ENCODE measurements at places on chromosomes 5 and 9. TPM values are rescaled to one million over a fixed set of nuclear protein-coding genes. Genes with fewer than 3 reads are reported as not detected.

DNA sequence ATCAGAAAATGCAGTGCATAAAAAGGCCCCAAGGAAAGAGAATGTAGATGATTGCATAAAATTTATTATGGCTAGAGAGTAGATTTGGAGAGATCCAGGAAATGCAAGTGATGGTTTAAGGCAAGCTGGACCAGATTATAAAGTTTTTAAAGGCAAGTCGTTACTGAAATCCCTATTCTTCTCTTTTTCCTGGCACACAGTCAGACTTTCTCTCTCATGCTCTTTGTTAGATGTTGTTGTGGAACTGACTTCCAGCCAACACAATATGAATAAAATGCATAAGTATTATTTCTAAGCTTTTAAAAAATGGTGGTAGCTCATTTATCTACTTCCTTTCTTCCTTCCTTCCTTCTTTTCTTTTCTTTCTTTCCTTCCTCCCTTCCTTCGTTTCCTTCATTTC, 1085.4 kb upstream of the CDH6 start:
- no peak for DNase-seq

GRCh38 chr5:144487761-144488160, 317.1 kb downstream of the KCTD16 start:
- DNase-seq, result no peak

DNA sequence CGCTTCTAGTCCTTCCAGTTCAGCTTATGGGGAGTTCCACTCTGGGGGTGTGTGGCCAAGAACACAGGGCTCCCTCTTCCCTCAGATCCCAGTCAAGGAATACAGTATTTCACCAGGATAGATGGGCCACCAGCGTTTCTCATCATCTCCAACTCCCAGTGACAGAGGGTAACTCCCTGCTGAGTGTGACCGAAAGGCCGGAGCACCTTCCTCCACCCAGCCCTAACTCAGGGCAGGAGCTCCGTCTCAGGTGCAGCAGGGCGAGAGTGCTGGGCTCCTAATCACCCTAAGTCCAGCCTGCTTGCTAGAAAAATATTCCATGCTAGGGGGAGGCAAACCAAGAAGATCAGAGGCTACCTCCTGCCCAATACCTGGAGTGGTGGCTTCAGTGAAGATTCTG, 102.6 kb downstream of the ADAMTS2 start:
- no peak for DNase-seq

- peak; percentile 64 for DNase-seq
Observed at GRCh38 chr5:32499261-32499660, 54.7 kb upstream of the ZFR start.

- no peak for DNase-seq
Observed at GRCh38 chr5:54401515-54401914, 54.0 kb upstream of the HSPB3 start.

DNA sequence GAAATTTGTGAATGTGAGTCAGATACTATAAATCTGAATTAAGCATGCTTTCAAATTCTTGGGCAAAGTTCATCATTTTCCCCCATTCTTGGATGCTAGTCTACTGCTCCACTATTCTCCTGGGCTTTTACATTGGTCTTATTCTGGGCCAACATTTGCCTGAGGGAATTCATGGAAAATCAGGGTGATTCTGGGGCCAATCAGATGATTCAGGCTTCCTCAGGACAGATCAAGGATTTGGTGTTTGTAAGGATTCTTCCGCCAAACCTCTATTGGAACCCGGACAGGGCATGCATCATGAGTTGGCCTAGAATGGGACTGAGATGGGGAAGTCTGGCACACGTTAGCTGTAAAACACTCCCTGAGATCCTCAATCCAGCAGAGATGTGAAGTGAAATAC, 113.8 kb downstream of the MEF2C start:
- DNase-seq, result no peak

- no peak for DNase-seq
Observed at GRCh38 chr5:128169401-128170017, 85.9 kb downstream of the SLC12A2 start.

GRCh38 chr9:91017245-91017644, 215.6 kb downstream of the SYK start:
- DNase-seq, result no peak

DNA sequence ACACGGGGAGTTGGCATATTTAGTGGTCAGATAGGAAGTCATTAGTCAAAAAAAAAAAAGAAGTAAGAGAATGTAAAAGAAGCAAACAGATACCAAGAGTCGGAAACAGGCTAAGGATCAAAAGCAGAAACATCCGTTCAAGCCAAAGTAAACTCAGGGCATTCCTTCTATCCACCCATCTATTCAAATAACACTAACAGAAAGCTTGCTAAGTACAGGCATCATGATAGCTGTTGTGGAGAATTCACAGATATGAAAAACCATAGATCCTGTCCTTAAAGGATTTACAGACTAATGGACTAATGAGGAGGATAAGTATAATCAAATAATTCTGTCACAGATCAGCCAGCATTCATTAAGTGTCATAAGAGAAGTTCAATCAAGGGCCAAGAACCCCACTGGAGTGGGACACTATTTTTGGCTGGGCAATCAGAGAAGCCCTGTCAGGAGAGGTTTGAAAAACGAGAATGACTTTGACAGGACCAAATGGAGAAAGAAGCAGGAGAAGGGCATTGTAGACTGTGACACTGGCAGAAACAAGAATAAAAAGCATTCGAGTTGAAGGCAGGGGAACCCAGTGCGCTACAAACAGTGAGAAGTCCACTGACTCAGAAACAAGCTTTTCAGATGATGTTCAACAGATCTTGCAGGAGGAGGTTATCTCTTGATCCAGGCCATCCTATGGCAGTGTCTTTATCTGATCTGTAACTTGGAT, 154.2 kb upstream of the TSLP start:
- DNase-seq, result no peak

- no peak for DNase-seq
Observed at GRCh38 chr9:33177086-33177485, 9.9 kb upstream of the B4GALT1 start.

DNA sequence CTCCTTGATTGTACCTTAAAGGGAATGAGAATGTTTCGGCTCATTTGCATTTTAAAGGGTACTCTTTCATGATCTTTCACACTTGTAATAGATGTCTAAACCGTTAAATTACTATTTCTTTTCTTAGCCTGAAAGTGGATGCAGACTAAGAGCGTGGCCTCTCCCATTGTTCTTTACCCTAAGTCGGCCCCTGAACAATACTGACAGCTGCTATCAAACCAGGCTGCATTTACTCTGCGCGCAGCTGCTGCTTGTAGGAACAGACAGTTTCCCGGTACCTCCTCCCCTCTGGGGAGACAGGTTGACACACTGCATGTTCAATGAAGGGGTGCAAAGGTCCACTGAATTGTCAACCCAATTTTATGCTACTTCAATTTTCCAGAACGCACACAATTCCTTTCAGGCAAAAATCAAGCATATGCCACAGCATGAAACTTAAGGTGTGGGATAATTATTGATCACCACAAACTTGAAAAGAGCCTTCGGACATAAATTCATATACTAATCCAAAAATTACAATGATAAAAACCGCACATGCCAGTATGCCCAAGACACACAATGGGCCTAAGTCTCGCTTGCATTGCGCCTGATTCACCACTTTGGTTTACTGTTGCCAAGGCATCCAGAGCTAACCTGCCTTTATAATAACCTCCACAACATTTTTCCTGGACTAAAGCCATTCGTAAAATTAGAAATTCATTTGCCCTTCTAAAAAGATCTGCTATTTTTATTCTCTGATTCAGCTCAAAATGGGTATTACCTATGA, 39.7 kb downstream of the TLE1 start:
- no peak for DNase-seq

DNA sequence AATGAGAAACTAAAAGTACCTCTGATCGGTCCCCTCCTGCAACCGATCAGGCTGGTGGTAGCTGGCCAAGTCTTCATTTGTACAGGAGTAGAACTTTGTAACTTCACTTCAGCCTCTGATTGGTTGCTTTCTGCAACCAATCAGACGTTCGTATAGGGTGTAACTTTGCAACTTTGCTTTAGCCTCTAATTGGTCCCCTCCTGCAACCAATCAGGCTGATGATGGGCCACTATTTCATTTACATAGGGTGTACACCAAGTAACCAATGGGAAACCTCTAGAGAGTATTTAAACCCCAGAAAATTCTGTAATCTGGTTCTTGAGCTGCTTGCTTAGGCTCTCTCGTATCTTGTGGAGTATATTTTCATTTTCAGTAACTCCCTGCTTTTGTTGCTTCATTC, 445.5 kb downstream of the MED10 start:
- DNase-seq, result no peak

DNA sequence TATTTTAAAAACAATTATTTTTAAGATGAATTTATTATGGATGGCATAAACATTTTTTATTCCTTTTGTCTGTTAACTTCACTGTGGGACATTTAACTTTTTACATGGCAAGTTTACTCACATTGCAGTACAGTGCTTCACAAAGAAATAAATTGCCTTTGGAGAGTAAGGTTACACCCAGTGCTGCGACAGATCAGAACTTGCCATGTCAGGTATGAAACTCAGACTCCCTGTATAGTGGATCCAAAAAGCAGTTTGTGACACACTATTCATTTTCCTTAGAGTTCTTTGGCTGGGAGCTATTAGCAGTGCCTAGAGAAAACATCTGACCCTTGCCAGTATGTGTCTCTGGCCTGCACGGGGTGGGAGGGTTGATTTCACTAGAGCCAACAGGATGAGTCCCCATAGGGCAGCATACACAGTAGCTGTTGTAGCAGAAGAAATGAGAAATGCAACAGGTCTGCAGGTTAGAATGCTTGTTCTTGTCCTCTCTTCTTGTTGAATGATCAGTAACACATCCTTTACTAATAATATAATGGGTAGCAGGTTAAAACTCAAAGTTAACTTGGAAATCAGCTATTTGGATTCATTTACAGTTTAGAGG, 42.9 kb downstream of the STARD4 start:
- DNase-seq, result no peak

DNA sequence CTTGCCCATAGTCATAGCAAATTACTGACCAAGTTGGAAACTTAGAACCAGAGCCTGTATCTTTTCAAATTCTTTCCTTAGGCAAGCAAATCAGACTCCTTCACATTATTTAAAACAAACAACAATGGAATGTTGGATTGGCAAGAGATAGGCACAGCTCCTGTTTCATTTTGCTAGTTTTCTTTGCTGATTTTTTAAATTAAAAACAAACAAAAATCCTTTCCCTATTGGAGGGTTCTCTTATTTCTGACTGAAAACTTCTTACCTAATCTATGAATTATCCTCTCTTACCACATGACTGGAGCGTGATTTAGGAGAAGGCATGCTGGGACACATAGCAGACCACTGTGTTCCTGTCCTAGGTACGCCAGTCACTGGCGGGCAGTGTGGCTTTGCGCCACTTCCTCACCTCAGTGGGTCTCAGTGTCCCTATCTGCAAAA, 63.0 kb downstream of the TTC39B start:
- no peak for DNase-seq

DNA sequence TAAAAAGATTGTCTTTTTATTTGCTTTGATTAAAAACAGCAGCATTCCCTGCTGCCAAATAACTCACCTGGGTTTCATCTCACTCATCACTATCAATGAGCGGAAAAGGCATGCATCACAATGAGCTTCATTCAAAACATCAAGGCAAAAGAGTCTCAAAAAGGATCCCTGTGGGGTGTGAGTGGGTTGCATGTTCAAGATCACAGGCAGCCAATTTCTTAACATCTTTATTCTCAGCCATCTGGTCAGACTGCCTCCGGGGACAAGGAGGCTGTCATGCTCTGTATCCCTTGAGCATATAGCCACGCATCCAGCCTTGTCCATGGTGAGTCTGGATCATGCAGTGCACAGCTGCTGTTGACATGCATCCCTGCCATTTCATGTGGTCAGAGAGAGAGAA, 117.1 kb downstream of the ICE1 start:
- no peak for DNase-seq

- DNase-seq, result no peak
Observed at GRCh38 chr5:60651872-60652620, 47.9 kb downstream of the DEPDC1B start.

DNA sequence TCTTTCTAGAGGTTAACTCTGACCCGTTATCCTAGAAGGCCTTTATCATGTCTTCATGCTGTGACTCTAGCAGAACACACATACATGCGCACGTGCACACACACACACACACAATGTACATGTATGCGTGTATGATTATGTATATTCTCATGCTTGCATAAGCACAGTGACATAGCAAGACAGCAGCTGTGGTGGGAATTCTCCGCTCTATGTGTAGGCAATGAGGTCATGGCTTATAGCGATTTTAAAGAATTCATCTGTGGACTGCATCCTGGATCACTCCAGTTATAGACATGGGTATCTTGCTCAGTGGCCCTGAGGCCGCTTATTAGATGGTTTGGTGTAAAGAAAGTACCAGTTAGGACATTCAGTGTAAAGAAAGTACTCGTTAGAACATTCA, 106.2 kb downstream of the FBXL7 start:
- no peak for DNase-seq

DNA sequence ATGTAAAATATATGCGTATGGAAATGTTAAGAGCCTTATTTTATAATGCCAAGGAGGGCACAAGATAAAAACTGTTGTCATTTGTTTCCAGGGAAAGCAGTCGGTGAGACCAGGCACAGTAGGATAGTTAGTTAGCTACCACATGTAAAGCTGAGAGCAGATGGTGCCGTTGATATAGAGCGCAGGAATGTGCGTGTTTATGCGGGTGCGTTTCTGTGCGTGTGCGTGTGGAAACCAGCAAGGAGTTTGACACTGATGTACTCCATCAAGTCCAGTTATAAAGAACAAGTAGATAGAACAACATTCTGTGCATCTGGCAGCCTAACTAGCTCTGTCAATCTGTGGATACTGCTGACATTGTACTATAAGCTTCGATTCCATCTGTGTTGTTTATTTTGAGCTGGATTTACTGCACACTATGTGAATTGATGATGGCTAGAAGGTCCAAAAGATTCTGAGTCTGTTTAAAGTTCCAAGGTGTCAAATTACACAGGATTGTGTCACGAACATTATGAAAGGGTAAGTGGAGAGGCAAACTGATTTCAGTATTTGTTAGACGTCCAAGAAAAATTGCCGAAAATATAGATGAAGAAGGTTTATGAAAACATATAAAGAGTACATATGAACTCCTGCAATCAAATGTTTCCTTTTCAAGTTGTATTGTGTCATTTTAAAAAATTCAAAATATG, 494.9 kb upstream of the MEF2C start:
- no peak for DNase-seq

DNA sequence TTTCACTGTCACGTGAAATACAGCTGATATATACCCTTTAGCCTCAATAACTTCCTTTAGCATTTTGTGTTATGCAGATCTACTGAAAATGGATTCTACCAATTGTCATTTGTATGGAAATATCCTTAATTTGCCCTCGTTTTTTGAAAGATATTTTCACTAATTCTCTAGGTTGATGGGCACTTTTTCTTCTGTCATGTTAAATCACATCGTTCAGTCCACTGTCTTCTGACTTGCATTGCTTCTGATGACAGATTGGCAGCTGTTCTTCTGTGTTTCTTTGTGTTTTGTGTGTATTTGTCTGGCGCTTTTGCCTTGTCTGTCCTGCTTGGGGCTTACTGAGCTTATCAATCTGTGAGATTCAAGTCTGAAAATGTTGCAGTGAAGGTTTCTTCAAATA, 9.7 kb upstream of the CLPTM1L start:
- no peak for DNase-seq

- peak; percentile 90 for DNase-seq
Observed at GRCh38 chr9:112793213-112793810, 42.8 kb downstream of the SNX30 start.

Gene PTGDS
- total RNA-seq, result not detected

Gene ZDHHC12
- 65.8 TPM for total RNA-seq

Gene MARCHF3
- total RNA-seq, result 4.4 TPM

Gene TEX48
- total RNA-seq, result 1.2 TPM

Gene ADAMTSL1
- not detected for total RNA-seq

Gene ADAMTS19
- total RNA-seq, result not detected

Gene FIBCD1
- total RNA-seq, result not detected

Gene ANKRD18A
- 8.3 TPM for total RNA-seq

Gene FAM163B
- not detected for total RNA-seq
